ENCODE measurements at places on chromosomes 11 and 22.

- DNase-seq, result no peak
These were observed 745.9 kb upstream of the TENM4 start for GRCh38 chr11:80186692-80187091.

DNA sequence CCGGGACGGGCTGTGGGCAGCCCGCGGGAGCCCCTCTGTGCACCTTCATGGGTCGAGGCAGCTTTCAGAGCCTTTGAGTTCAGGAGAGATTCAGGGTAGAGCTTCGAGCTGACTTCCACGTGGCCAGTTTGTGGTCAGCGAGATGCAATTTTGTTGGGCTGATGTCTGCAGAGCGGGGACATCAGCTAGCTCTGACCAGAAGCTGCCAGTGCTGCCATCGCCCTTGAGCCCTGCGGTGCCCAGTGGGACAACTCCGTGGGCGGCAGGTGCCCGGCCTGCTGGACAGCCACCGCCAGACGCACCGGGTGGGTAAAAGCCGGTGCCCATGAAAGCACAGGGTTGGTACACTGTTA, 719 bp downstream of the TALDO1 start:
- DNase-seq, result no peak

DNA sequence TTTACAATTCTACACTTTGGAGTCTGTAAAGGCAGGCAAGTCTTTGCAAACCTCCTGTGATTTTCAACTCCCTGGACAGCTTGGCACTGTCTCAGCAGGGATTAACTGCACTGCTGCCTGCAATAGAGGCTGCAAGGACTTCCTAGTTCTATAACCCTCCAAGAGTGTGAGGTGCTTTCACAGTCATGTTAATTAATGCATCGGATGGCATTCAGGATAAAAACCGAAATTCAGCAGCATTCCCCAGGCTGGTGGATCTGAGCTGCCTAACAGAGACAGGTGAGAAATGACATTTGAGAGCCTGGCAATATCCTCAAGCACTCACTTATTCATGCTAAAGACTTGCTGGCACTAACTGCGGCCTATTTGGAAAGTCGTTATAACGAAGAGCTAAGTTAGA, 85.0 kb downstream of the LARGE1 start:
- DNase-seq, result no peak

GRCh38 chr11:6196396-6196795, 2.6 kb upstream of the OR52W1 start:
- DNase-seq, result no peak
